Activated T-helper 17 cell treated with anti-CD3 and anti-CD28 coated beads, Interleukin-2, amount 50 U/mL, for 72 hours (primary cell): ENCODE measurements at places on chromosomes 3 and 15. TPM values are rescaled to one million over a fixed set of nuclear protein-coding genes. Genes with fewer than 3 reads are reported as not detected.

FBXW12 gene
- total RNA-seq = not detected

FRMD4B gene
- 16.6 TPM for total RNA-seq

ASB14 gene
- not detected for total RNA-seq

DNA sequence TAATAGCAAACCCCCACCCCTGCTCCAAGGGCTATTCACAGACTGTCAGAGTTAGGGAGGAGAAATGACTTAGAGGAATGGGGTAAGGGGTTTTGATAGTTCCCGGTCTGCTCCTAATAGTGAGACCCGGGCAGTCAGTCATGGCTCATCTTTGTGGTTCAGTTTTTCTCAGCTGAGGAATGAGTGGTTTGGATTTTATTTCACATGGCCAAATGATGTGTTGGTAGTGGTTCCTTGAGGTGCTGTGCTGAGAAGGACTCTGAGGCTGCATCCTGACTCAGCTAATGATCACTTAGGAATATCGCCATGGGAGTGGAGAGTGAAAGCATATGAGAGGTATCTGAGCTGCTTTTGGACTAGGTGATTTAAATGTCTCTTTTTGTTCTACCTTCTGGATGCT lies 80.2 kb downstream of the LPP start:
- no peak for ATAC-seq

GRCh38 chr3:159732172-159733111 lies 256.2 kb upstream of the IL12A start:
- ATAC-seq = no peak

GRCh38 chr3:195210266-195210973 lies 60.5 kb downstream of the XXYLT1 start:
- ATAC-seq = no peak

- no peak for ATAC-seq
These were observed 30.8 kb upstream of the RPN1 start for GRCh38 chr3:128681369-128681829.

DNA sequence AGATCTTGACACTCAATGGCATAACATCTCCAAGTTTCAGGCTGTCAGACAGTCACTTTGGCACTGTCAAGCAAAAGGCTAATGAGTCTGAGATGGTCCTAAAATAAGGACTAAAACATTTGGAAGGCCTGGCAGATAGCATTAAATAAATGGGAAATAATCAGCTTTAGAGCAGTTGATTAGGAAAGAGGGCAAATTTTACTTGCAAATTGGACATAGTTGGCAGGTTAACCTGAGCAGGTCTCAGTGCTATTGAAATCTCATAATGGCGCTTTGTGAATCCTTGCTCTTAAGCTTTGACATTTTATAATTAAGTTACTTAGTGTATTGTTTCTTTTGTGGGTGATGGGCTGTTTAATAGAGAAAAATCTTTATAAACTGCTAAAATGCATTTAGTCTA lies 1003.1 kb upstream of the GBE1 start:
- ATAC-seq = no peak
